ENCODE measurements at places on chromosomes 7 and 10.

DNA sequence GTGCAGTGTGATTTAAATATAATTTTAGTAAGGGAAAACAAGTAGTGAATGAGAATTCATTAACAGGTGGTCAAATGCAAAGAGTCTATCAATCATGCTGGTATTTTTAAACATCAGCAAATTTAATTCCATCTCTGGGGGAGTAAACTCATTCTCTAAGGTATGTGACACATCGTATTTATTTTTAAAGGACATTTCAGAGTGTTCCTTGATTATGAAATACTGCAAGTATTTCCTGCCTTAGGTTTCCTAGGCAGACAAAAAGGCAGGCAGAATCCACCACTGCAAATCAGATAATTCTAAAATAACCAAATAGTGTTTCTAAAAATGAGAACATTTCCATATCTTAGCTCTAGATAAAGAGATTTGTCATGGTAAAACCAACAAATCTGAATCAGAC is 193.8 kb downstream of the LRRTM3 start:
- no peak for DNase-seq

- DNase-seq: no peak
Measured at GRCh38 chr10:9869205-9869604, 1148.5 kb upstream of the CELF2 start.

DNA sequence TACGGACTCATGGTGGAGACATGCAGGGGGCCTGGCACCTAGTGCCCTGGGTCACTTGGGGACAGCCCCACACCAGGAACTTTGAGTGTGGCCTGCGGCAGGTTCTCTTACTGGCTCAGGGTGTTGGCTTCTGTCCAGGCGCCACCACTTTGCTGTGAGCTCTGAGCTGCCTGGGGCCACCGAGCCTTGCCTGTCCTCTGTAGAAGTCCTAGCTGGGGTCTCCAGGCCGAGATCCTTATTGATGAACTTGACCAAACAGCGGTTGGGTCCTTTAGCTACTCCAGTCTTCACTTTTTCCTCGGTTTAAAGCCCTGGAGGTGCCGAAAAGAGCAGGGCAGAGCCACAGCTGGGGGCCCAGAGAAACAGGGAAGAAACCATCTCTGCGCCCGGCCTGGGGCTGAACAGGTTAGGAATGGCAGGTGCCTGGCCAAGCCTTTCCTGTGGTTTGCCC is 41.3 kb downstream of the ZNF467 start:
- DNase-seq: no peak

GRCh38 chr7:65974876-65975275 is 7.1 kb downstream of the GUSB start:
- no peak for DNase-seq

DNA sequence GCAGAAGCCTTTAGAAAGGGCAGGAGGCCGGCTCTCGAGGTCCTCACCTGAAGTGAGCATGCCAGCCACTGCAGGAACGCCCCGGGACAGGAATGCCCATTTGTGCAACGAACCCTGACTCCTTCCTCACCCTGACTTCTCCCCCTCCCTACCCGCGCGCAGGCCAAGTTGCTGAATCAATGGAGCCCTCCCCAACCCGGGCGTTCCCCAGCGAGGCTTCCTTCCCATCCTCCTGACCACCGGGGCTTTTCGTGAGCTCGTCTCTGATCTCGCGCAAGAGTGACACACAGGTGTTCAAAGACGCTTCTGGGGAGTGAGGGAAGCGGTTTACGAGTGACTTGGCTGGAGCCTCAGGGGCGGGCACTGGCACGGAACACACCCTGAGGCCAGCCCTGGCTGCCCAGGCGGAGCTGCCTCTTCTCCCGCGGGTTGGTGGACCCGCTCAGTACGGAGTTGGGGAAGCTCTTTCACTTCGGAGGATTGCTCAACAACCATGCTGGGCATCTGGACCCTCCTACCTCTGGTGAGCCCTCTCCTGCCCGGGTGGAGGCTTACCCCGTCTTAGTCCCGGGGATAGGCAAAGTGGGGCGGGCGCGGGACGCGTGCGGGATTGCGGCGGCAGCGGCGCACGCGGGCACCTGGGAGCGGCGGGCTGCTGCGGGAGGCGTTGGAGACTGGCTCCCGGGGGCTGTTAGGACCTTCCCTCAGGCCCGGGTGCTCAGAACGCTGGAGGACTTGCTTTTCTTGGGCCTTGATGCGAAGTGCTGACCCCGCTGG is at the start of gene FAS:
TSS of gene FAS (plus strand) at position 415 of the 777 bp plus-strand sequence. CDS start at position 494, 79 bp downstream.
- no peak for DNase-seq

DNA sequence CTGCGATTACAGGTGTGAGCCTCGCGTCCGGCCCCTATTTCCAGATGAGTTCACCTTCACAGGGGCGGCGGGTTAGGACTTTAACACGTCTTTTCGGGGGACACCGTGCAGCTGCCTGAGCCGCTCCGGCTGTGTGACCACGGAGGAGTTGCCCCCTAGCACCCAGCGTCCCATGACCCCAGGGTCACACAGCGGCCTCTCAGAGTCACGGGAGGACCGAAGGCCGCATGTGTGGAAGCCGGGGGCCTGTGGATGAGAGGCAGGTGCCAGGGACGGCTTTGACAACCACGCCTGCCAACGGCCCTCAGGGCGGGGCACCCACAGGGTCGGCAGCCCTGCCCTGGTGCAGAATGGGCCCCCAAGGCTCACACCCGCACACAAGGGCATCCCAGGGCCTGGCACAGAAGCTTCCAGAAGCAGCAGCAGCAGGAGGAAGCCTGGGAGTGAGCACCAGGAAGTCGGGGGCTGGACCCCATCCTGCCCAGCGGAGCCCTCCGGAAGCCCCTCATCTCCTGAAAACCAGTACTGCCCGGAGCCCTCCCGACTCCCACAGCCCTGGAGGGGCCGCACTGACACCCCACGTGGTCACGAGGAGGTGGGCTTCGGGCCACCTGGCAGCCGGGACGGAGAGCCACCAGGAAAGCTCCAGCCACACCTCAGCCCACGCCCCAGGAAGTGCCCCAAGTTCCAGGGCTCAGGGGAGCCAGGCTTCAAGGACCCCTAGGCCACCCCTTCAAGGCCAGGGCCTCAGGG is 32.7 kb downstream of the ADAP1 start:
- no peak for DNase-seq

- no peak for DNase-seq
Measured at GRCh38 chr7:115410972-115411686, 489.2 kb downstream of the MDFIC start.

DNA sequence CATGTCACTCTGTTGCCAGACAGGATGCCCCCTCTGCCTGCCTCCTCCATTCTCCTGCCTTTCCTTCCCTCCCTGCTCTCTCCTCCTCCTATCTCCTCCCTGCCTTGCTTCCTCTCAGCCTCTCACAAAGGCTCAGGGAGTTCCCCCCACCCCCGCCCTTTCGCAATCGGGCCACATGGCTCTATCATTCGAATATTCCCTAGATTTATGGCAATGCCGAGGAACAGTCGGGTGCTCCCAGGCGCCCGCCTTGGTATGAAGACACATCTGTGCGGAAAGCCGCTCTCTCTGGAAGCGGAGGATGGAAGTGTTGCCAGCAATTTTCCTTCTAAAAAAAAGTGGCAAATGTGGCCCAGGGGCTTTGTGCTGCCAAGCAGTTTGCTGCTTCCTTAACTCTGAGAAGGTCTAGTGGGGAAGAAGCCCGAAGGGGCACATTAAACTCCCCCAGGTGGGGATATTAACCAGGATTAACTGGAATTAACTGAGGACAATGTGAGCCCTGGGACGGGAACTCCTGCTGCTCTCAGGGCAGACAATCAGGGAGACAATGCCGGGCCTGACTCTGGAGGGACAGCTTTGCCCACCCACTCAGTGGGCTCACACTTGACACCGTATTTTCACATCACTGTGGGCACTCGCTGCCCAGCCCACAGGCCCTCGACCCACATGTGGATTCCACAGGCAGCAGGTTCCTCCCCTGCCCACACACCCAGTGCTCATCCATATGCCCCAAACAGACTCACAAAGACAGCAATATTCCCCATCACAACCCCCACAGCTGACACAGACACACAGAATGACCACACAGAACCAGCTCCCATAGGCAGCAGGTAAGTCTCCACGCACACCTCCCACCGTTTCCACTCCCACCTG is 88.4 kb upstream of the SMNDC1 start:
- DNase-seq: no peak

GRCh38 chr10:55019439-55019838 is 218.4 kb upstream of the PCDH15 start:
- DNase-seq: no peak

Data from AG04449 (cell line).